Astrocyte (in vitro differentiated cells and primary cell): ENCODE measurements at places on chromosomes 5 and 9.

DNA sequence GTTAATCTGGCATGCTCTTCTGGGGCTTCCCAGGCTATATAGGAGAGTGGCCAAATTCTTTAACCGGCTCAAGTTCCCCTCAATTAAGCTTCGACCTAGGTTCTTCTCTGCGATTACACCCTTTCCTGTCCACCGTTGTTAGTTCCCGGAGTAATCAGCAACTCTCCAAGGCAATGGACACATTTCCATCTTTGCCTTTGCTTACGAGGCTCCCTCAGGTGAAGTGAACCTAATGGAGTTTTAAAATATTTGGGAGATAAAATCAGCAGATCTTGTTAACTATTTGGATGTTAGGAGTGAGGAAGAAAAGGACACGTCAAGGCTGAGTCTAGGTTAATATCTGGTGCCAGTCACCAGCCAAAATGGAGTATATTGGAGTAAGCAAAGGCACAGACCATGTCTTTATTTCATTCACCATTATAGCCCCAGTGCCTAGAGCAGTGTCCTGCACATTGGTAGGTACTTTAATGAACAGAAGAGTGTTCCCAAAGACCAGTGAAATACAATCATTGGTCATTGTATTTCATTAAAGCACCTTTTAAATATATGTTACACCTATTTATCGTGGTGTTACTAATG lies 515 bp downstream of the UTP15 start:
- peak; percentile 23 for DNase-seq
- peak overlapping the region; percentile 89 for H3K4me3 ChIP-seq
- H3K27me3 ChIP-seq: no peaks in the 10 kb centered on the region
- H3K27ac ChIP-seq: peak overlapping the region; percentile 97
- peaks cover 19% of the 10 kb centered on the region for H3K4me1 ChIP-seq

- no peaks in the 10 kb centered on the region for H3K36me3 ChIP-seq
- no peaks in the 10 kb centered on the region for H3K4me1 ChIP-seq
- H3K27me3 ChIP-seq: no peaks in the 10 kb centered on the region
- no peak overlapping the region for H3K4me3 ChIP-seq
- H3K27ac ChIP-seq: no peak overlapping the region
- no peak for DNase-seq
Measured at GRCh38 chr5:99239826-99240360, 311.1 kb upstream of the CHD1 start.

GRCh38 chr5:73801686-73802085 lies 175.7 kb downstream of the ARHGEF28 start:
- DNase-seq: peak; percentile 28
- no peak overlapping the region for H3K4me3 ChIP-seq
- no peaks in the 10 kb centered on the region for H3K27me3 ChIP-seq
- no peak overlapping the region for H3K27ac ChIP-seq

DNA sequence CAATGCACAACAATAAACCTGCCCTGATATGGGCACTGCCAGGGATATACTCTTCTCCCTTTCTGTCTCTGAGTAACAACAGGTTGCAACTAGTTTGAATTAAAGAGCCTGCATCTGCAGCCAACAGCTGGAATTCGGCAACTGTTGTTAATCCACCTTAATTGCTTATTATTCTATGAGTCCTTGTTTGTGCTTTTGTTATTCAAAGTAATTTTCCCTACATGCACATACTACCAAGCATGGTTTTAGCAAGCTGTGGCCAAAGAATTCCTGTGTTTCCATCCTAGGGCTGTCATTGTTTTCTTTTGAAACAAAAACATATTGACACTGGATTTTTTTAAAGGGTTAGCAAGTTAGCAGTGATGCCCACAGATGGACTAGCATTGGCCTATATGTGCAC lies 171.5 kb downstream of the EFNA5 start:
- H3K27ac ChIP-seq: no peak overlapping the region
- no peaks in the 10 kb centered on the region for H3K36me3 ChIP-seq
- peaks cover 5% of the 10 kb centered on the region for H3K4me1 ChIP-seq
- H3K27me3 ChIP-seq: no peaks in the 10 kb centered on the region
- H3K4me3 ChIP-seq: no peak overlapping the region
- no peak for DNase-seq

DNA sequence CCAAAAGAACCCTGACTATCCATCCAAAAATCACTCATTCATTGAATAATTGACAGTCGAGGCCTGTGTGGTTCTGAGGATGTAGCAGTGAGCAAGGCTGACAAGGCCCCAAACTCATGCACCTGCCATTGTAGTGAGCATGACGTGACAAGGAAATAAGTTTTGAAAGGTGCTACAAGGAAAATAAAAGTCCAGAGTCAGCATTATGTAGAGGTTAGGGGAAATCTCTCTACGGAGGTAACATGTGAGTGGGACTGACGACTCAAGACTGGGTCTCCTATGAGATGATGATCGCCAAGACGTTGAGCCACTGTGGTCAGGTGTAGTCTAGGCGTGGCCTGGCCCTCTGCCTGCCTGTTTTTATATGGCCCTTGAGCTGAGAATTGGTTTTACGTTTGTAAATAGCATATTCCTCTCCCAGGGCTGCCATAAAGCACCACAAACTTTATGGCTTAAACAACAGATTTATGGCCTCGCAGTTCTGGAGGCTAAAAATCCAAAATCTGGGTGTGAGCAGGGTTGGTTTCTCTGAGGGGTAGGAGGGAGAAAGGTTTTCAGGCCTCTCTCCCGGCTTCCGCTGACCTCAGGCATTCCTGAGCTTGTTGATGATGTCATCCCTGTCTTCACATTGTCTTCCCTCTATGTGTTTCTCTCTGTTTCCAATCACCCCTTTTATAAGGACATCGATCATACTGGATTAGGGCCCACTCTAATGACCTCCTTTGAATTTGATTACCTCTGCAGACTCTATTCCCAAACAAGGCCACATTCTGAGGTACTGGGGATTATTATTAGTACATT lies 206.4 kb upstream of the EGFLAM start:
- H3K27ac ChIP-seq: no peak overlapping the region
- H3K36me3 ChIP-seq: no peaks in the 10 kb centered on the region

- no peak overlapping the region for H3K4me3 ChIP-seq
- no peaks in the 10 kb centered on the region for H3K36me3 ChIP-seq
- no peak overlapping the region for H3K27ac ChIP-seq
- DNase-seq: no peak
- H3K4me1 ChIP-seq: peaks cover 7% of the 10 kb centered on the region
- H3K27me3 ChIP-seq: no peaks in the 10 kb centered on the region
Measured at GRCh38 chr9:87855061-87855460, 27.6 kb upstream of the SPATA31E1 start.

DNA sequence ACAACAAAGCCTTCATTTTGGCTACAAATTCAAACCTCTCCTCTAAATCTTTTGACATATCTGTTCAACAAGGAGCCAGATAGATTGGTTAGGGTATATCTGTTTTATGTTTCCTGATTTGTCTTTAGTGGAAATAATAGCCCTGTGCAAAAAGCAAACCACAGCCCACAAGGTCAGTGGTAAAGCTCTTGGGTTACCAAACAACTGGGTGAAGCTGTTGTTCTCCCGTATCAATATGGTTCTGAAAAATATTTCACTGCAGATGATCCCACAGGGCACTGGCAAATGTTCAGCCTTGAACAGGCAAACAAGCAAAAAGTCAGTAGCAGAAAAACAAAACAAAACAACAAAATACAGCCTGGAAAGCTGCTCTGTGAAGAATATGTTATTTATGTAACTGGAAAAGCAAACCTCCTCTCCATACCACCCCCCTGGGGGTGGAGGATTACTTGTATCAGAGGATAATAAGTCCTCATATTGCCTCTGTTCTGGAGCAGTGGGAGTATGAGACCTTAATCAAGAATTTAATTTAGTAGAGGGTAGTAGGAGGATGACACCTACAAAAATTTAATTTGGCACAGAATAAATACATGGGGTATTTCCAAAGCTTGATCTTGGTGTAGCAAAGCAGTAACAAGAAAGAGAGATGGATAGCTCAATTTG lies 20.8 kb upstream of the PTBP3 start:
- no peaks in the 10 kb centered on the region for H3K4me1 ChIP-seq
- no peaks in the 10 kb centered on the region for H3K27me3 ChIP-seq
- no peak overlapping the region for H3K27ac ChIP-seq
- no peaks in the 10 kb centered on the region for H3K36me3 ChIP-seq

DNA sequence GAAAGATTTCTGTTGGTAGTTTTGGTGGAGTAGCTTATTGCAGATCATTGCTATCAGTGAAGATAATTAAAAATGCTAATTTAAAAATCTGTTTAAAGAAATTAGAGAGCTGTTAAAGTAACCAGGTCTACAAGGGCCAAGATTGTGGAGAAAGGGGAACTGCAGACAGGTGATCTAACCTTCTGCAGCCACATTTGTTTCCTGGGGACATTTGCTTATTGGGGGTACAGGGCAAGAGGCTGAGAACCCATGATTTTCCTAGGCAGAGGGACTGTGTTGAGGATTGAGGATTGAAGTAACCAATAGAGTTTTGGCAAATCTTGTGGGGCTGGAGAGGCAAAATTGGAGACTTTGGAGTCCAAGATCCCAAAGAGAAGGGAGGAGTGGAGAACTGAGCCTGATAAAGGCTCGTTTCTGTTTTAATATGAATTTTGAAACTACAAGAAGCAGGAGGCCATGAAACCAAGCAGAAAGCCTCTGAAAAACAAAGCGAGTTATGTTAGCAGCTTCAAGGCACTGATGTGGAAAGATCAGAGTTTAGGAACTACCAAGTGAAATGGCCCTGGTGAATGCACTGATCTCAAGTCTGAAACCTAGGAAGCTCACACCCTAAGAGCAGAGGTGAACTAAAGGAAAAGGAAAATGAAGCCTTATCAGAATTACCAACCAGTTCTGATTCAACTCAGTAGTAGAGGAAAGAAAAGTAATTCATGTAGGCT lies 219.8 kb upstream of the C9orf72 start:
- no peak for DNase-seq
- H3K27me3 ChIP-seq: no peaks in the 10 kb centered on the region
- H3K27ac ChIP-seq: no peak overlapping the region
- H3K4me3 ChIP-seq: no peak overlapping the region
- H3K4me1 ChIP-seq: no peaks in the 10 kb centered on the region

DNA sequence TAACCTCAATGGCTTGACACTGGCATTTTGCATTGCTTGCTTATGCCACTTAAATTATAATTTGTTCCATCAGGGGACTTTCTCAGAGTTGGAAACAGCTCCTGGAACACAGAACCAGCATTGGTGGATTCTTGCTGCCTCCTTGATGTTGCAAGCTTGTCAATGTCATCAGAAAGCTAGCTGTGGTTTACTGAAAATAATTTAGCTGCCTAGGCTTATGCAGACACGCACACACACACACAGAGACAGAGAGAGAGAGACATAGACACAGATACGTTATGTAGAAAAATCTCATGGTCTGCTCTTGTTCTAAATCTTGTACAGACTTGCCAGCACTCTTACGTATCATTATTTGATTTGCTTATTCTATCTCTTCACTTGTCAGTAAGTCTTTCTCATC lies 78.0 kb downstream of the HMHB1 start:
- peak; percentile 67 for DNase-seq
- peaks cover 25% of the 10 kb centered on the region for H3K4me1 ChIP-seq
- no peak overlapping the region for H3K4me3 ChIP-seq
- H3K27me3 ChIP-seq: no peaks in the 10 kb centered on the region

GRCh38 chr5:96026406-96027041 lies 64.9 kb upstream of the ELL2 start:
- no peak overlapping the region for H3K27ac ChIP-seq
- H3K36me3 ChIP-seq: no peaks in the 10 kb centered on the region
- no peak overlapping the region for H3K4me3 ChIP-seq
- H3K4me1 ChIP-seq: peaks cover 12% of the 10 kb centered on the region
- DNase-seq: peak; percentile 78
- H3K27me3 ChIP-seq: no peaks in the 10 kb centered on the region

DNA sequence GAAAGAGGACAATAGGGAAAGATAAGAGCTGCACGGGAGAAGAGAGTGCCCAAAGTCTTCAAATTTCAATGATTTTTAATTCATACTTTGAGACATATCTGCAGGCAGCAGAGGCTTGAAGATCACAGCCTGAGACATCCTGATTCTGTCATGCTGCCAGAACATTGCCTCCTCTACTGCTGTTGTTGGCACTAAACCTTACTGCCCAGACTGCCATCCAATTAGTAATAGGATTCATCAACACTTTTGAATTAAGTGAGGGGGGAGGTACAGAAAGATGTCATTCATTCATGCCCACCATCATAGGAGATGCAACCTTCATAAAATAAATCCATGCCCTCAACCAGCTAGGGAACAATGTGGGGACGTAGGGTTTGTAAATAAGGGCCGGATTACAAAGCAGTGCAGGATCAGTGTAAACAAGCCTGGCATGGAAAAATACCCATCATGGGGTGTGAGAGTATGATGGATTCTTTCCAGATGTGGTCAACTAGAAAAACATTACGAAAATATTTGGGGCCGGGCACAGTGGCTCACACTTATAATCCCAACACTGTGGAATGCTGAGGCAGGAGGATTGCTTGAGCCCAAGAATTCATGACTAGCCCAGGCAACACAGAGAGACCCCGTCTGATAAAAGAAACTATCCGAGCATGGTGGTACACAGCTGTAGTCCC lies 122.1 kb upstream of the DAPK1 start:
- peaks cover 17% of the 10 kb centered on the region for H3K4me1 ChIP-seq
- no peak overlapping the region for H3K27ac ChIP-seq
- no peaks in the 10 kb centered on the region for H3K36me3 ChIP-seq
- no peaks in the 10 kb centered on the region for H3K27me3 ChIP-seq
- H3K4me3 ChIP-seq: no peak overlapping the region
